NCI-H146 (cell line): ENCODE measurements at places on chromosomes 2 and 18.

- DNase-seq = peak; percentile 89
Measured at GRCh38 chr2:74778381-74779264, 55.3 kb upstream of the HK2 start.

DNA sequence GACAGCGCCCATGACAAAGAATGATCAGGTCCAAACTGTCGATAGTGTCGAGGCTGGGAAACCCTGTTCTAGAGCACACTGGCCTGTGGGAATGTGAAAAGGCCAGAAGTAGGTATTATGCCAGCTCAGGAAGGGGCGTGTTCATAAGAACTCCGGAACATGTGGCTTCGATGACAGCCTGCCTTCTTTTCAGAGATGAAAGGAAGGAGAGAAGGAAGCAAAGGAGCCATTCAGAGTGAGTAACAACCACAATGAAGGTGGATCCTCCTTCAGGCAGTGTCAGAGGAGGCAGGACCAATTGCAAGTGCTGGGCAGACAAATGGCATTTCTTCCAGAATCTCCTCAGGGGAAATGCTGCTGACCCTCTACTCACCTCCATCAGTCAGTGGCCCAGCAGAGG, 58.5 kb downstream of the NCKAP5 start:
- DNase-seq = no peak

GRCh38 chr2:27336173-27336572, 13.3 kb upstream of the MPV17 start:
- no peak for DNase-seq

DNA sequence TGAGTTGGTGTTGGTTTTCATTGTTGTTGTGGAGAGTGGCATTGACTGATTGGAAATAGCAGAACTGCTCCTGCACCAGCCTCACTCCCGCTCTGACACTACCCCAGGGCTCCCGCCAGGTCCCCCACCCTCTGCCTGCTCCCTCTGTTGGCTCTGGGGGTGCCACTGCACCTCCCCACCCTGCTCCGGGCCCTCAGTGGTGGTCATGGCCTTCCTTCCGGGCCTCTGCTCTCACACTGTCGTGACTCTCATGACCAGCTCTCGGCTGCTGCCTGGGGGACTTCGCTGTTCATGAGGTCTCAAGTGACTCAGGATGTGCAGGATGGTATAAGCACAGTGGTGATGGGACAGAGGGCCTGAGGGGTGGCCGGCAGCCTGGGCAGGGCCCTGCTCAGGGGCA, 113.2 kb downstream of the MARCHF4 start:
- DNase-seq = no peak

GRCh38 chr2:24903161-24904103, 16.6 kb downstream of the ADCY3 start:
- no peak for DNase-seq

GRCh38 chr2:18971628-18972027, 382.3 kb upstream of the NT5C1B start:
- DNase-seq = no peak

DNA sequence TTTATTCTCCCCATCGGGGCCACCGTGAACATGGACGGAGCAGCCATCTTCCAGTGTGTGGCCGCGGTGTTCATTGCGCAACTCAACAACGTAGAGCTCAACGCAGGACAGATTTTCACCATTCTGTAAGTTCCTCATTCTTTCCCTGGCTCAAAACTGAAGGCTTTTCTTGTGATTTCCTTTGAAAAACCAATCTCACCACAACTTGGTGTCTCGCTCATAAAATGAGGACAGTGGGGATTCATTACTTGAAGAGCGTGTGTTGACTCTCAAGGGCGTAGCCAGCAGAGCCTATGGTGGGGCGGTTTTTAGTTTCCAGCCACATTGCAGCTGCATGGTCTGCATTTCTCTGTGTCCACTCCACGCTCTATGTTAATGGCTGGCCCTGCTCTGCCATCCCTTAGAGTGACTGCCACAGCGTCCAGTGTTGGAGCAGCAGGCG, 29.0 kb downstream of the SLC1A4 start:
- no peak for DNase-seq

GRCh38 chr18:24539866-24540617, 79.6 kb downstream of the HRH4 start:
- DNase-seq = no peak

GRCh38 chr2:235234736-235235135, 259.1 kb upstream of the AGAP1 start:
- DNase-seq = no peak

GRCh38 chr2:202299712-202300111, 34.1 kb downstream of the NOP58 start:
- no peak for DNase-seq

GRCh38 chr2:176851200-176851888, 361.2 kb upstream of the HNRNPA3 start:
- DNase-seq = peak; percentile 8

GRCh38 chr2:1886405-1886992, 142.2 kb upstream of the PXDN start:
- peak; percentile 24 for DNase-seq

GRCh38 chr2:118529908-118530599, 317.4 kb downstream of the EN1 start:
- no peak for DNase-seq

GRCh38 chr2:99152199-99152895, 2.4 kb downstream of the TSGA10 start:
- no peak for DNase-seq

DNA sequence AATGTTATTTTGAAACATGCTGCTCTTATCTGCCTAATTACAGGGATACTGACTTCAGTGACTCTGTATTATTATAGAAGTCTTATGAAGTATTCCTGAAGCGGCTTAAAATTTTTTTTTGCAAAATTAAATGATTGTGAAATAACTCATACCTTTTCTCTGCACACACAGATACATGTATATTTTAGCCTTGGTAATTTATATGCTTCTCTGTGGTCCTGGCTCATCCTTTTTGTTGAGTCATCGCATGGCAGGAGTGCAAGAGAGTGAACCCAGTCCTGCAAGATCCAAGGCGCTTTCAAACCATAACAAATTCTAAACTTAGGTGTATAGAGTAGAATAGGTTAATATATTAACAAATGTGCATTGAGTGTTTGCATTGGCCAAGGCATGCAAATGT, 8.6 kb downstream of the CCNT2 start:
- no peak for DNase-seq

DNA sequence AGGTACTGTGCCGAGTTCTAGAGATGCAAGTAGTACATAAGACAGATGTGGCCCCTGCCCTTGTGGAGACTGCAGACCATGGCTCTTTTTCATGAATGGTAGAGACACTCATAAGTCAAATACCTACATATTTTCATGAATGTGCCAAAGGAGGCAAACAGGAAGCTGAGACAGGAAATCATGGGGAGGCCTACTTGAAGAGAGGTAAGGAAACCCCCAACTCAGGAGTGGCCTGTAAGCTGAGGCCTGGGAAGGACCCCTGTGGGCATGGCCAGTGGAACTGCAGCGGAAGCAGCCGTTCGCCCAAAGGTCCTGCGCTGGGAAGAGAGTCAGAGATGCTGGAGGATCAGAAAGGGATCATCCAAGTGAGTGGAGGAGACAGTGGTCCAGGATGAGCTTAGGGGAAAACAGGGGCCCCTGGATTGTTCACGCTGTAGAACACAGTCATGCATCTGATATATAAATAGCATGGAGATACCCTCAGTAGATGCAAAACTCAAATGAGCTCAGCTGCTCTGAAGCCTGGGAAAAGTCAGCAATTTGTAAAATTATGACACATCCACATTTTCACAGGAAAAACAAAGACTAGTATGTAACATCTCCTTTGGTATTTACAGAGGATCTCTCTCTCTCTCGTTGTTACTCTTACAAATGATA, 228.9 kb downstream of the NEDD4L start:
- no peak for DNase-seq

GRCh38 chr18:58110398-58110797, 66.4 kb downstream of the NEDD4L start:
- DNase-seq = no peak

DNA sequence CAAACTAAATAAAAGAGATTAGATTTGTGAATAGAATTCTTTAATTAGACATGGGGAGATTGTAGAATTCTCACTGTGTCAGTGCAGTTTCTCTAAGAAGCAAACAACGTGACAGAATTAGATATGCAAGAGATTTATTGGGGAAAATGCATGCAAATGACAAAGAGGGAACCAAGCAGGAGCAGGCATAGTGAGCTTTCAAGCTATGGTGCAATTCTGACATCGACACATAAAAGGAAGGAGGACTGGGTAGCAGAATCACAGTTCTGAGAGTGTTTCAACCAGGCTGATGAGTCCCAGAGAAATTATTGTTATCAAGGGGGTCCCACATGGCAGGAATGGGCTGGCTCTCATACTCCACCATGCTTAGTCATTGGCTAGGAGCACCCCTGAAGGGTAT, 338.4 kb downstream of the FIGN start:
- no peak for DNase-seq

DNA sequence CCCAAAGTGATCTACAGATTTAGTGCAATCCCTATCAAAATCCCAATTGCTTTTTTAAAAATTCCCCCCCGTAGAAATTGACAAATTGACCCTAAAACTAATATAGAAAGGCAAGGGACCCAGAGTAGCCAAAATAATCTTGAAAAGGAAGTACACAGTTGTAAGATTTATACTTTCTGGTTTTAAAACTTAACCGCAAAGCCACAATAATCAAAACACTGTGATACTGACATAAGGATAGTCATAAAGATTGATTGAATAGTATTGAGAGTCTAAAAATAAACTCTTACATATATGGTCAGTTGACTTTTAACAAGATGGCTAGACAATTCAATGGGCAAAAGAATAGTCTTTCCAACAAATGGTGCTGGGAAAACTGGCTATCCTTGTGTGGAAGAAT, 58.7 kb upstream of the GAREM2 start:
- no peak for DNase-seq

DNA sequence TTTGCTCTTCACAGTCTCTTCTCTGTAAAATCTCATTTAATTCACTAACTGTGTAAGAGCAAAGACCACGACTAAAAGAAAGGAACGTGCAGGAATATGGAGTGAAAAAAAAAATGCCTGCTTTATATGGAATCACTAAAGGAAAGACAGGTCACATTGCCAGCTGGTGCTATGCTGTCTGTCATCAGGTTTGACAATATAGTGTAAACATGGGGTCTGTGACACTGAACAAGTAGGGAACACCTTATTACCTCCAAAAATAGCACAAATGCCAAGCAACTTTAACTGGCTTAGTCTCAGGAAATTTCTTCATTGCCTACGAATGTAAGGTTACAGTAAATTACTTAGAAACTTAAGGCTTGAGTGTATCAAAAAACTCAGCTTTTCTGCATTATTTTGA, 364.5 kb upstream of the LINC00305 start:
- DNase-seq = no peak

- DNase-seq = no peak
Measured at GRCh38 chr2:7023542-7023941, 106.3 kb downstream of the RNF144A start.

DNA sequence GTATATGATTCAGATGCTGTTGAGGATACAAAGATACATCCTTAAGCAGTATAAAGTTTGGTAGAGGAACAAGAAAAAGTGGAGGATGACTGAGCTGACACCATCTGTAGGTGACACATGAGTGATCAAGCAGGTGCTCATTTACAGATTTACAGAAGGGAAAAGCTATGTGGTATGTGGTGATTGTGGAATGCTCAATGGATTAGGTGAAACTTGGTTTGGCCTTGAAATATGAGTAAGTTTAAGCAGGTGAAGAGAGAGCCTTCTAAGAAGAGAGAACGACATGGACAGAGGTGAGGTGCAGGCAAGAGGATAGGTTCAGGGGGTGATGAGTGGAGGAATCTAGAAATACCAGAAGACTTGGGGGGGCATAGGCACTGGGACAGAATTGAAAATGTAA, 5.9 kb downstream of the ASXL3 start:
- no peak for DNase-seq

- DNase-seq = no peak
Measured at GRCh38 chr18:43589611-43590151, 312.4 kb upstream of the SYT4 start.

GRCh38 chr2:225037415-225038230, 4.6 kb downstream of the DOCK10 start:
- DNase-seq = no peak

GRCh38 chr2:233418761-233419546, 64.7 kb downstream of the DGKD start:
- DNase-seq = no peak

DNA sequence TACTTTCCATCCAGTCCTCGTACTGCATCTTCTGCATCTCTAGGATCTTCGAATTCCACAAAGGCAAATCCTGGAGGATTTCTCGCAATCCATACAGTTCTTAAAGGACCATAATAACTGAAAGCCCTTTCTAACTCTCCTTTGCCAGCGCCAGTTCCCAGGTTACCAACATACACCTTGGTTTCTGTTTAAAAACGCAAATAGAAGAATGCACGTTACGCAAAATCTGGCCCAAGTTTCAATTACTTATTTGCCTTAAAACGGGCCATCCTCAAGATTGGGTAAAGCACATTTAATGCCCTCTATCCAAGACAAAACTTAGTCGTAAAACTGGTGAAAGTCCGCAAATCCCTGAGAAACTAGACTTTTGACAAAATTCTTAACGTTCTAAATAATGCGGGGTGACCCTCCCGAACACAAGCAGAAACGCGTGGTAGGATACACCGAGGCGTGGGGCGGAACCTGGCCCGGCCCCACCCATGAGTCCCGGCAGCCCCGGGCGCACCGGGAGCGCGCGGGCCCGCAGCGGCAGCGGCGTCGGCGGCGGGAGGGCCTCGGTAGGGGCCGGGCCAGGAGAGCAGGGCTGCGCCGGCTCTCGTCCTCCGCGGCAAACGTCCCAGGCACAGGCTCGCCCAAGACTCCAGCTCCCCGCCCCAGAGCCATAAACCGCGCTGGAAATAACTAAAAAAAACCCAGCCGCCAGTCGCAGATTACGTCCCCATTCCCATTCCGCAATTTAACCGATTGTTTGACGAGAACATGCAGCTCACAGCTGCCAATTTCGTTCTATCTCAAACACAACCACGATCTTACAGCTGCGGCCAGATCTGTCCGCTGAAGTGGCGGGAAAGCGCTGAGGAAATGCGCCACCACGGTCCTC, 910 bp downstream of the SRSF7 start:
- DNase-seq = peak; percentile 56

DNA sequence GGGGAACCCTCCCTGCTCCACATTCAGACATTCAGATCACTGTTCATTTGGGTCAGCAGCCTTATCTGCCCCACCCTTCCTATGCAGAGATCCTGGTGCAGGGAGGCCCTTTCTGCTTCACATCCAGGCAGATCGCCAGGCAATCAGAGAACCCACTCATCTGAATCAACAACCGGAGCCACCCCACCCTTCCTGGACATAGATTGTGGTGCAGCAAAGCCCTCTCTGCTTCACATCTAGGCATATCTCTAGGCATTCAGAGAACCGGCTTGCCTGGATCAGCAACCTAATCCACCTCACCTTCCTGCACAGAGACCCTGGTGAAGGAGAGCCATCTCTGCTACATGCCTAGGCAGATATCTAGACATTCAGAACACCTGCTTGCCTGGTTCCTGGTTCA, 184.5 kb upstream of the CNTNAP5 start:
- no peak for DNase-seq

- DNase-seq = no peak
Measured at GRCh38 chr2:230900336-230900995, 24.6 kb downstream of the GPR55 start.

DNA sequence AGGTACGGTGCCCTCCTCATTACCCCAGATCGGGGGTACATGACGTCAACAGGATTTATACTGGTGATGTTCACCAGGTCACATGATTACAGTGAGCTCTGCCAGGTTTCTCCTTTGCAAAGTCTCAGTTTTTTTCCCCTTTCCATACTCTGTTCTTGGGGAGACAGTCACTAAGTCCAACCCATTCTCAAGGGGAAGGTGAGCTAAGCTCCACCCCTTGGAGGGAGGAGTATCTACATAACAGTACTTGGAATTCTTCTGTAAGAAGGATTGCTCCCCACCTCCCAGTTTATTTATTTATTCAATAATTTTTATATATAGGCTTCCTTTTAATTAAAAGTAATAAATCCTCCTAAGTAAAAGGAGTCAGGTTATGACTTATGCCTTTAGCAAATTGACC, 34.1 kb upstream of the SOS1 start:
- no peak for DNase-seq
